Activated CD4-positive, alpha-beta T cell treated with anti-CD3 and anti-CD28 coated beads, Interleukin-2, amount 10 ng/mL, durations not matched to agents 24 days and 14 days (primary cell): ENCODE measurements at places on chromosomes 1 and 21. TPM values are rescaled to one million over a fixed set of nuclear protein-coding genes. Genes with fewer than 3 reads are reported as not detected.

DNA sequence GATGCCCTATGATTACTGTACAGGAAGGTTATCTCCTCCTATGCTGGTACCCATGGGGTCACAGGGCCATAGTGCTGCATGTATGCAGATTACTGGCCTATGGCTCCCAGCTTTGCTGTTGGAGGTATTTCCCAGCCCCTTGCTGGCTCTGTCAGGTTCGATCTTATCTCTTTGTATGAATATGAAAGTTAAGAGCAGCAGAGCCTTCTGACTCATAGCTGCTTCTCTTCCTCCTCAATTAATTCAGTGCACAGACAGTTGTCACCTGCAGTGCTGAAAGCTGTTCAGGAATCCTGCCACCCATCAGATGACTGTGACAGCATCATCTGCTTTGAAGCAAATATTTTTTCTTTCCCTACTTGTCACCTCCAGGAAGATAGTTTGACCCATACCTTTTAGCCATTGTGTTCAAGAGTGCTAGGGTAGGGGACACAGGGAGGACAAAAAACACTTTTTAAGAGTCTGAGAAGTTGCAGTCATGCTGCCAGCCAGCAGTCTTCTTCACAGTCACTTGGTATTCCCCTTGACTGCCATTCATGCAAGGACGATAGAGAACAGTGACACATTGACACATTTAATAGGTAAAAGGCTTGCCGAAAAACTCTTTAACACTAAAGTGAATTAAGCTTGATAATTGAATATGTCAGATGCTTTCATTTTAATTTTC lies 73.1 kb downstream of the KIF1B start:
- peak; percentile 72 for DNase-seq

GRCh38 chr1:69947837-69948236 lies 257.5 kb downstream of the LRRC40 start:
- DNase-seq = no peak

GRCh38 chr1:57789936-57790335 lies 366.1 kb upstream of the DAB1 start:
- DNase-seq = no peak

PCP4 gene
- not detected in 2 replicates for total RNA-seq

VANGL2 gene
- 0.02 and 0.05 TPM in 2 replicates for total RNA-seq

GRCh38 chr1:223077247-223077833 lies 65.7 kb downstream of the TLR5 start:
- no peak for DNase-seq

MCM3AP gene
- 129 and 138 TPM in 2 replicates for total RNA-seq

ST6GALNAC3 gene
- 0.28 TPM in 1 of 2 replicates, not detected in the other for total RNA-seq

GRCh38 chr1:226684026-226684425 lies 55.1 kb downstream of the ITPKB start:
- DNase-seq = no peak

- DNase-seq = peak; percentile 59
Observed at GRCh38 chr1:91729621-91730358, 156.2 kb downstream of the TGFBR3 start.

TARS2 gene
- 68.8 and 77.4 TPM in 2 replicates for total RNA-seq

DNA sequence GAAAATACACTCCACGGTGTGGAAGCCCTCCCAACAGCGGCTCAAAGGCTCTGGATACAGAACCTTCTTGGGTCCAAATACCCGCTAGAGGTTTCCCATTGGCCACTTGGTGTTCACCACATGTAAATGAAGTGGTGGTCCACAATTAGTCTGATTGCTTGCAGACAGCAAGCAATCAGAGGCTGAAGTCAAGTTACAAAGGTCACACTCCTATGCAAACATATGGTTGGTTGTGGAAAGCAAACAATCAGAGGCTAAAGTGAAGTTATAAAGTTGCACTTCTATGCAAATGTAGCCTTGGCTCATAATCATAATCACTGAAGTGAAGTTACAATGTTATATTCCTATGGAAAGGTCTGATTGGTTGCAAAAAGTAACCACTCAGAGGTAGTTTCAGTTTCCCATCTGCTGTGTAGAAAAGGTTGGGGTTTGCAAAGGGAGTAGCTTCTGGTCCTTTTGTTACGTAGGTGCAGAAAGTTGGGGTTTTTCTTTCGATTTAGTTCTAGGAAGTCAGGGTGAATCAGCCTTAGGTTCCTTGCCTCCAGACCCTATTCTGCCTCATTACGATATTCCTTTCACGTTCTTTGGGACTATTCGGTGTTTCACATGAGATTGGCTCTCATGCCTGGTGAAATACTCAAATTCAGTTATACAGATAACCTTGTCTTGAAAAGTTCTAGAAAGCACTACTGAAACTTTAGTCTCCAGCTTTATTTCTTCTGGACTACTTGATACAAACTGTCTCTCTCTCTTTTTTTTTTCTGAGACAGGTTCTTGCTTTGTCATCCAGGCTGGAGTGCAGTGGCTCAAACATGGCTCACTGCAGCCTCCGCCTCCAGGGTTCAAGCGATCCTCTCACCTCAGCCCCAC lies 36.7 kb upstream of the MTF2 start:
- peak; percentile 88 for DNase-seq

CAMK1G gene
- total RNA-seq = 0.54 TPM in 1 of 2 replicates, not detected in the other
